ENCODE measurements at places on chromosomes 5 and 9.

DNA sequence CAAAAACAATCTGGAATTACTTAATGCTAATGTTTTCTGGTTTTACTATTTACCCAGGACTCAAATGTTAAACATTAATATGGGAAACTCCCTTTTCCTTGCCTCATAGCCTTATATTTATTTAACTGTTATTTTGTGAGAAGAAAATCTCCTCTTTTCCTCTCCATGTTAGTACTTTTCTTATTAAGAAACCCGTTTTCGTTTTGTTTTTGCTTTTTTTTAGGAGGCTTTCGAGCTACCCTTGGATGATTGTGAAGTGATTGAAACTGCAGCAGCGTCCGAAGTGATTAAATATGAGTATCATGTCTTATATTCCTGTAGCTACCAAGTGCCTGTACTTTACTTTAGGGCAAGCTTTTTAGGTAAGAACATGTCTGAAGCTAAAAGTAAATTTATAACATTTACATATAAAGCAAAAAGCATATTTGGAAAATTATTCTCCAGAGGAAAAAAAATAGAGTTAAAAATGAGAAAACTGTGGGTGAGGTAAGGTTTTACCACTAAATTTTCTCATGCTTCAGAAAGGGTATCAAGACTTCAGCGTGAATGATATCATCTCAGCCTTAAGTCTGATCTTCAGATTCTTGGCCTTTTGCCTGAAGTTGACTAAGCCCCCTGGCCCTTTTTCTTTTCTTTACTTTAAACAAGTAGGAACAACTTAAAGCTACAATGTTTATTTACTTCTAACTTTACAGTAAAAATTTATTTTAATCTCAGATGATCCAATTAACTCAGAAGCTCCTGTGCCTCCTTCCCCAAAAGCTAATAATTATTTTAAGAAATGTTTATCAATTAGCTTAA, 113.8 kb downstream of the RPS23 start:
- no peak for DNase-seq

DNA sequence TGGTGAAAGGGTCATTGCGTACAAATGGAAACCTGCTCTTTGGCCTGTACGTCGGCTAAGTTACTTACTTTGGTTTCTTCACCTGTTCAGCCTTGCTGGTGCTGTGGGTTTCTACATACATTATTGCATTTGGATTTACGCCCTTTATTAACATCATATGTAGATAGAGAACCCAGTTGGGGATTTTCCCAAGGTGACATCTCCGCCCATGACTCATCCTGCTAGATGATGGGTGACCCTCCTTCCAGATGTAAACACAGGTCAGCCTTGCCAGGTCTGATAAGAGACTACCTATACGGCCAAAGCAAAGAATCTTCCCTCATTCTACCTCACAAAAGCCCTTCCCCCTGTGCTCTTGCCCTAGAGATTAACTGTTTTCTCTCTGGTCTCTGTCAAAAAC, 360.9 kb downstream of the KDM4C start:
- DNase-seq: no peak

GRCh38 chr5:109483395-109483971, 73.7 kb upstream of the PJA2 start:
- no peak for DNase-seq

DNA sequence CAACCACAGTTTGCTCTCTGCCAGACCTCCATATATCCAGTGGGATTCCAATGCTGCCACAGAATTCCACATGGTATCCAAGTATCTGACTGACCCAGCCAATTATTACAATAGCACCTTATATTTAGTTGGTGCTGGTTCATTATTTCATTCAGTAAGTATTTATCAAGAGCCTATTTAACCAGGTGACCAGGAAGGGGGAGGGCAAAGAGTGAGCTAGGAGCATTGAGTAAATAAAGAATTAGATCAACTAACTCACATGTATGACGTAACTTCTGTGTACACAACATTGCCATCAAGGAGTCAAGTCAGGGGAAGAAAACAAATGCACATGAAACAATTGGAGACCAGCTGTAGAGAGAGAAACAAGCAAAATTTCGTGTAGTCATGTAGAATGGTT, 207.1 kb upstream of the PAPPA start:
- DNase-seq: no peak

DNA sequence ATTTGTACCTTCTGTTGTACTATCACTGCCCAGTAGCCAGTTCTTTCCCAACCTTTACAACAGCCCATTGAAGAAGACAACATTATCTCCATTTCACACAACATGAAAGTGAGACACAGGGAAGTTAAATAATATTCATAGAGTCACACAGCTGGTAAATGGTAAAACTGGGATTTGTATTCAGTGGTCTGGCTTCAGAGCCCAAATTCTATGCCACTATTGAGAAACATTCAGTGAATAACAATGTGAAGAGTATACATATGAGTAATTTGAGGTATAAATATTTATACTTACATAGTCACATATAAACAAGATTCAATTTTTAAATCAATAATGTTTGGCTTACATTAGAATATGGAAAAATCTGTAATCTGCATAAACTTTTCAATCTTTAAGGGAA, 13.8 kb downstream of the SMIM15 start:
- no peak for DNase-seq

- DNase-seq: no peak
Observed at GRCh38 chr5:75723378-75723777, 6.1 kb upstream of the POC5 start.

DNA sequence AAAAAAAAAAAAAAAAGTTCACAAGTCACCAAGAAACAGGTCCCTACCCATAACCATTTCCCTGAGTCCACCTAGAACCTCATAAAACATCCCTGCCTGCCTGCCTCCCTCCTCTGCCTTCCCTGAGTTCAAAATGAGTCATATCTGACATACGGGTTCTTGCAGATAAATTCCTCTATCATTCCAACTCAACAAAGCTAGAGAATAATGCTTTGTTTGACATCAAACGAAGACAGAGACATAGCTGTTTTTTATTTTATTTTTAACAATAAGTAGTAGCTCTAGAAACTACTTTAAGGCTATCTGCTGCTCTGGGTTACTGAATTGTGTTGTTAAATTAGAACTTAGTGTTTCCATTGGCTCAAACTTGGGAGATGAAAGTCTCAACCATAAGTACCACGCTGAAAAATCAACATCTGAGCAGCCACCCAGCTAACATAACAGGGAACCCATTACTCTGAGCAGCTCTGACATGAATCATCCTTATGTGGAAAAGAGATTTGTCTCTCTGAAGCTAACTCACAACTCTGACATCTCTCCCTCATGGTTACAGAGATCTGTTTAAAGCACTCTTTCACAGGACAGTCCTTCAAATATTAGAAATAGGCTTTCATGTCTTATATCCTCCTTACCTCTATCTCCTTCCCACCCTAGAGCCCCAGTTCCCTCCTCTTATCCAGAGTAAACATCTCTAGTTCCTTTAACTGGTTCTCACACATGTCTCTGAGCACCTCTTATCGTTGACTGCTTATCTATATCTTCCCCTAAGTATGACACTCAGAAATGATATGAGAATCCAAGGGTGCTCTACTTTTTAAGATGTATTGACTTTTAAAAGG, 12.1 kb downstream of the TMEM245 start:
- no peak for DNase-seq

GRCh38 chr9:123003466-123003865, 30.0 kb upstream of the GPR21 start:
- DNase-seq: no peak

- no peak for DNase-seq
Observed at GRCh38 chr5:77867914-77868313, 91.8 kb upstream of the TBCA start.

DNA sequence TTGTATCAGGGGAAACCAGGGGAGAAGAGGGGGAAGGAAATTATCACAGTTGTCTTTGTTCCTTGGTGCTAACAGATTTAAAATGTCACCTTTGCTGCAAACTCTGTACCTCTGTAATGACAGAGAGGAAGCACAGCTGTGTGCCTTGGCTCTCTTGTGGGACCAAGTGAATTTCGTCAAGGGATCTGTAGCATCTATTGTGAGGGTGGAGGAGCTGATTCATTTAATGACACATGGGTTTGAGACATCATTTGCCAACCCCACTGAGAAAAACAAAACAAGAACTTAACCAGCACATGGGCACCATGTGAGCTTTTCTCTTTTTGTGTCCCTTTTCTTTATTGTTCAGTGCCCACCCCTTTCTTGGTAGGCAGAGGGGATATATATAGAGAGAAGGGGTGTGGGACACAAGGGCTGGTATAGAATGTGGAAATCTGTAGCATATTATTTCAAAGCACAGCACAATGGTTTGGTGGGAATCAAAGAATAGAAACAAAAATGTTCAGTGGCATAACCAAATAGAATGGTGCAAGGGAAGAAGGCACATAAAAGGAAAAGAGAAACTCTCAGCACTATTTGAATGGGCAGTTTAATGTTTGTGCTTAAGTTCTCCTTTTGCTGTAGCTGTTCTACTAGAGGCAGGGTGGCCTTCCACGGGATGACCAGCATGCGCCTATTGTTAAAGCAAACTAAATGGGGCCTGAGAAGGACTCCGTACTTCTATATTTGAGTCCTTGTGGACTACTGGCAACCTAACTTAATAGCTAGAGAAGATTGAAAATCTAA, 63.3 kb downstream of the LIX1 start:
- DNase-seq: no peak

DNA sequence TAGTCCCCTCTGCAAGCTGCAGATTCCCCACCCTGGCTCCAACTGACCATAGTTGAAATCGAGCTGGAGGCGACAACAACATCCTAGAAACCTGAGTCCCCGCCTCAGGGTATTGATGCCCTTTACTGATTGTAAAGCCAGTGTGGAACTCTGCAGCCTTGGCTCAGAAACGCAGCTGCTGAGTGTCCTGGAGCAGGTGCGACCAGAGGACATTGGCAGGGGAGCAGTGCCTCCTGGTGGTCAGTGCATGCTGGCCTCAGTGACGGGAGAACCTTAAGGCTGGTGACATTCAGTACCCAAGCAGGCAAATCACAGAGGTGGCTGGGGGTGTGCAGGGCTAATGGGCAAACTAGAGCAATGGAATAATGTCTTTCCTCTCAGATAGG, 20.4 kb upstream of the ZNF354B start:
- peak; percentile 42 for DNase-seq

DNA sequence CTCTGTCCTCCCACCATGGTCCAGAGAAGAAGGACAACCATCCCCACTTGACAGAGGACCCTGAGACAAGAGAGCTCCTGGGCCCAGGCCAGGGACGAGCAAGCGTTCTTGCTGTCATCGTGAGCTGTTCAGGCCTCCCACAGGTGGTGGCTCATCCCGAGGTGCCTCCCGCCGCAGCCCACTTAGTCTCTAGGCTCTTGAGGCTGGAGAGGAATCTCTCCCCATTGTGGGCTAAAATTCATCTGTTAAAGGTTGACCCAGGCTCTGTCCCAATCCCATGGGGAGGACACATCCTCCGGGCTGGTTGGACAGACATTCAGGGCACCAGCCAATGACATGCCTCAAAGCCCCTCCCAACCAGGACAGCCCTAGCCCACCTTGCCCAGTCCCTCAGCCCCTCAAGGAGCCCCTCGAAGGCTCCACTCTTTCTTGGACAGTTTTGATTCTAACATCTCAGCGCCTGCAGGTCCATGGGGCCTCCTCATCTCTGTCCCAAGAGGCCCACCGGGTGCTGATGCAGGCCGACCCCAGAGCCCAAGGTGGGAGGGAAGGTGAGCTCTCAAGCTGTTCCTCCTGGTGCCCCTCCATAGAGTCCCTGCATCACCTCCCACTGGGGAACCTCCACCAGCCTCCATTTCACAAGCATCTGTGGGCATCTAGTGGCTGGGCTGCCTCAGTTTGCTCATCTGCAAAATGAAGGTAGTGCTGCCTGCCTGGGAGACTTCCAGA, 52.9 kb downstream of the BARX1 start:
- DNase-seq: no peak

DNA sequence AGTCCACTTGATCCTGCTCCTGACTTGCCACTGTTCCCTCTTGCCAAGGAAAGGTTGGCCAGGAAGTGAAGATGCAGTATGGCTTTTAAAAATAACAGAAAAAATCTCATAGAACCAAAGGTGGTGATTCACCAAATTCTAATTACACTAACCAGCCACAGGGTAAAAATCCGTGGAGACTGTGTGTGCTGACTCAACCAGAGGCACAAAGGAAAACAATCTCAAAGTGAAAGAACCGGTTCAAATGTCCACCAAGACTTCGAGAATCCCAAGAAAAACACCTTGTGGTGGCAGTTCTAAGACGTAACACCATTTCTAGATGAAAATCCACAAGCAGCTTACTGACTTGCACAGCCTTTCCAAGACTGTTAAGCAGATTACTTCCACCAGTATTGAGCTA, 279.1 kb downstream of the TLE1 start:
- no peak for DNase-seq

- DNase-seq: no peak
Observed at GRCh38 chr5:66041627-66042026, 102.5 kb upstream of the SREK1 start.

DNA sequence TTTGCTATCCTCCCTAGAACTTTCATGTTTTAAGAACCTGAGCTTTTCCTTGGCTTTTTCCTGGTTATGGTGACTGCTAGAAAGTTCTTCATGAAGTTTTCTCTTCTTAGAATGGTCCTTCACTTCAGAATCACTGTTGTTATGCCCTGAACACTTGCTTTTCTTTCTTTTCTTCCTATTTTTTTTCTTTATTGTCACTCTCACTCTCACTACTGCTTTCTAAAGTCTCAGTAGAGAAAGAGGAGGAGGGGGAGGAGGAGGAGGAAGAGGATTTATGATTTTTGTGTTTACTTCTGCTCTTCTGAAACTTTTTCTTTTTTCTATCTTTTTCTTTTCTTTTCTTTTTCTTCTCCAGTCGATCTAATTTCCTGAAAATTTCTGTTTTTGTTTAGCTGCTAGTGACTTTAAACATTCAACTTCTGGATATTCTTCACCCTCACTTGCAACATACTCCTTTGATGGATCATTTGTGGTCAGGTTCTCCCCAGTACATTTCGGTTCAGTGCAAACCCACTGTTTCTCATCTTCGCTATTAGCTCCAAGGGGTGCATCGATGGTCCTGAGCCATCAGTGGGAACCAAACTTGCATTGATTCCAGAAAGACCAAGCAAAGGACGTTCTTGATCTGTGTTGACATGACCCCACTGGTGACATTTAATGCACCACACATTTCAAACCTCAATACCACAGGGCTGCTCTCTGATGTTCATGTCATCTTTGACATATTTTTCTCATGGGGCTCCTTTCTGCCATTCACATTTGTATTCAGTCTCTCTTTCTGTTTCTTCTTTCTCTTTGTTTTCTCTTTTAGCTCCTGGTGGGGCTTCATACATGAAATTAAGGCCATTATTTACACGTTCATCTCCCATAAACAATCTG, 81.6 kb upstream of the HAND1 start:
- no peak for DNase-seq
